ENCODE measurements at places on chromosomes 2 and 18.

- DNase-seq: no peak
Measured at GRCh38 chr2:241215421-241215820, 26.9 kb downstream of the ANO7 start.

DNA sequence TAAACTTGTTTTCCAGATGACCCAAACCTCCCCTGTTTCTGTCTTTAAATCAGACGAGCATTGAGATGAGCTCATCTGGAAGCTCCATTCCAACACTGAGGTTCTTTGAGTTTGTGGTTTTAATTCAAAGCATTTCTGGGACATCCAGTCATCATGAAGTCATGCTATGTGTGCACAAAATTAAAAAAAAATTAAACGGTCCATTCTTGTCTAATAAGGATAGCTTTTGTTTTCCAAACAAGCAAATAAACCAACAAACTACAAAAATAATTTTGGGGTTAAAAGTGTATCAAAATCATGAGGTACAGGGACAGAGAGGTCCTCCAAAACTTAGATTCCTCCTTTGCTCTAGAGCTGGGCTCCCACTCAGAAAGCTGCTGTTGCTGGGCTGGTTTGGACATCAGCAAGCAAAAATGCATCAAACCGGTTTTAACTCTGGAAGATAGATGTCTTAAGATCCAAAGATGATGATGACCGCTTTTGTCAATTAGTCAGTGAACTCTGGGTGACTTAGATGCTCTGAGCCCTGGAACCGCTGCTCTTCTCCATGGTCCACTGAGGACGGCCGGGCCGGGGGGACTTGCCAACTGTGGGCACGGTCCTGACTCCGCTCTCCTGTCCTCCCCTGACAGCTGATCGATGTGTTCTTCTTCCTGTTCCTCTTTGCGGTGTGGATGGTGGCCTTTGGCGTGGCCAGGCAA lies 65.4 kb downstream of the TRPM8 start:
- peak; percentile 56 for DNase-seq

DNA sequence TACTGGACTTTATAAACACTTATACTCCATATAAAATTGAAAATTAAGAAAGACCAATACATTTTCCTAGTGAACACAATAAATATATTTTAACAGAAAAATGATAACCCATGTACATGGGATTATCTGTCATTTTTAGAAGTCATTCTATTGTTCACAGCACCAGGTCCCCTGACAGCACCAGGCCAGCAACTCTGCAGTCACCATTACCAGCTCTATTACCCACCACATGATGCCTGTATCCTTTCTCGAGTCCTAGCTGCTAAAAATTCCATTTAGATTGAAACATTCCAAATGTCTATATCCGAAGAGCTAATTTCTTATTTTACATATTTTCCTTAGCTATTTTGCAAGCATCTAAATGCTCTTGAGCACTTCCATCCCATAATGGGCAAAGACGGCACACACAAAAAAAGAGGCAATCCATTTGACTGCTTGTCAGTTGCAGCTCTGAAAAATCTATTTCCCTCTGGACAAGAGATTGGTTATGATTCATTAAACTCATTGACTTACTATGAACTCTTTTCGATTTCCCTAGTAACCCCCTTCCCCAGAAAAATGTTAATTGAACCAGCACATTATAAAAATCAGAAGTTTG lies 336.9 kb downstream of the RIT2 start:
- no peak for DNase-seq

GRCh38 chr2:239429473-239430350 lies 28.9 kb upstream of the HDAC4 start:
- no peak for DNase-seq

DNA sequence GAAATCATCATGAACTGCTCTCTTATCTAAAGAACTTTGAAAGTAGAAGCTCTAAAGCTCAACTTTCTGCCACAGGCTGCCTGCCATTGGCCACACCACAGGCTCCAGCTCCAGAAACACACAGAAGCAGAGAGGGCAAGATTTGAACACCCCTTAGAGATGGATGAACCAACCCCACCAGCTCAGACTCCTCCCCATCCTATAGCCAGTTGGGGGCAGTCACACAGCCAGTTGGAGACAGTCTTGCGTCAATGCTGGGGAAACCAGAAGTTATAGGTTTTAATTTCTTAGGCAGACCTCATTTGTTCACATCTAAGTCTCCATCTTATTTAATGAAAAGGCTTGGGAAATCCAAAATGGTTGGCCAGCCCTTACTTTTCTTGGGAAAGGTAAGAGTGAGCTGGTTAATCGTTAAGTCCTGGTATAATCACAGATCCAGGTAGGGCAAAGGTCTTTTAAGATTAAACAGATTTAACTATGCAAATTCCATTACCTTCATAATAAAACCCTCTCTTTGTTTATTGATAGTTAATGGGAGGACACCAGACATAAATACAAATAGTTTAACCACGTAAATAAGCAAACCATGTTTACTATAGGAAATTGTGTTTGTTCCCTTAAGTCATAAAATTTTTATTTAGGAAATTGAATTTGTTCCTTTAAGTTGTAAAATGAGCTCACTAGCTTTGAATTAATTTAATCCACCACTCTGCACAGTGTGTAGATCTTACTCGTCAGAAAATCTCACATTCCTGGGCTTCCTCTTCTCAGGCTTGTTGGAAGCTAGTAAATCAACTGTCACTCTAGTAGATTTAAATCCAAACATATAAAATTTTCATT lies 28.0 kb downstream of the MRO start:
- no peak for DNase-seq

DNA sequence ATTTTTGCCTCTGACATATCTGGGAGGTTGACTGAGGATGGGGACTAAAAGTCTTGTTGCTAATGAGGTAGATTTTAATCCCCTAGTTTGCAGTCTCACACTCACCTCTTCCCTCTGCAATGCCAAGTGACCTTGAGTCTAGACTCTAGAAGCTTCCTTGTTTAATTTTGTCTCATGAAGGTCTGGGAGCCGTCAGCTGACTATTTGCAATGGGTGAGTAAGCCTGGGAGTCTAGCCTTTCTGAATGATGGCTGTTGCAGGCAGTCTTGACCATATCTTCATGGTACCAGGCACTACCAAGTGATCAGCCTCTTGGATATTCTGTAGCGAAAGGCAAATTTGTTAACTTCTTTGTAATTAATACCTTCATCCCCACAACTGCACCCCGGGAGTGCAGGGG lies 61.2 kb downstream of the ARHGAP15 start:
- DNase-seq: no peak

All from PC-9 (cell line).